ENCODE measurements at places on chromosomes 4 and X. TPM values are rescaled to one million over a fixed set of nuclear protein-coding genes. Genes with fewer than 3 reads are reported as not detected.

The PPP1R2C gene
- total RNA-seq = not detected

The GUCY1B1 gene
- total RNA-seq = 39.3 TPM

The USP17L25 gene
- not detected for total RNA-seq

DNA sequence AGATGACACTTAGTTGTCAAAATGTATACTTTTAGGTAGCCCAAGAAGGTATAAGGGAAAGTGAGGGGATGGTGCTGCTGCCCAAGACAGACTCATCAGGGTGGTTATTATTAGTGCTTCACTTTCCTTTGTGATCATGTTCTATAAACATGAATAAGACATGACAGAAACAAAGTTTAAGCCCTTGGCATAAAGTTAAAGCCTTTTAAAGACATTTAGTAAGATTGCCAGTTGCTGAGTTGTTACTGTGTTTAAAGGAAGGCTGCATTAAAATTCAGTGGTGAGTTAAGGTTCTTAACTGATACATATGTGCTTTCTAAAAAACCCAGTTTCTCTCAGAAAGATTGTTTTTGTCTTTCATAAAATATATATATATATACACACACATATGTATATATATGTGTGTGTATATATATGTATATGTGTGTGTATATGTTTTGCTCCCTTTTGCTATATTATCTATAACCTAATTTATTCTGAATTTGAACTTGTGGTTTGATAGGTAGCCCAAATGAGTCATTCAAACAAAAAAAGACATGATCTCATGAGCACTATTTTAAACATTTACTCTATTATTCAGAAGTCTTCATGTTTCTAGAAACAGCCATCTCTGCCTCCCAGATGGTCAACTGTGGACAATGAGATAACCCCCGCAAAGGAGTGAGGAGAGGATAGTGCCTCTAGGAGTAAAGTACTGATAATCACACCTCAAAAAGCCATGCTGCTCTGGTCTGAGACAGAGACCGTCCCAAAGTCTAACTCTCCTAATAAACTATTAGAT lies 98.1 kb upstream of the OTUD4 start:
- peak; percentile 87 for DNase-seq

DNA sequence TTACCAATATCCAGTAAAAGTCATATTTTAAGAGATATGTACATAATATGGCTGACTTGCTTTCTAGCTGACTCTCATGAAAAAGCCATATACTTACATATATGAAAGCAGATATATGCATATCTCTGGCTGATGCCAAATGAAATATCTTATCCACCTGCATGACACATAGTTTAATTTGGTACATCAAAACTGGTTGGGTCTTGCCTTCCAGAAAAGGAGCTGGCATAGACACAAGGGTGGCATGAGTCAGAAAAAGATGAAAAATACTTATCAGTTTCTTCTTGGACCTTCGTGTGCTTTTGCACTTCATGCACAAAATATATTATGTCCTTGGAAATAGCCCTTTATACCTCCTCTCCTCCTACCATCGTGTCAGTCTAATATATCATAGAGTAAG lies 32.1 kb downstream of the TIGD4 start:
- no peak for DNase-seq

GRCh38 chr4:152408514-152409327 lies 127.2 kb downstream of the FBXW7 start:
- DNase-seq = peak; percentile 15

DNA sequence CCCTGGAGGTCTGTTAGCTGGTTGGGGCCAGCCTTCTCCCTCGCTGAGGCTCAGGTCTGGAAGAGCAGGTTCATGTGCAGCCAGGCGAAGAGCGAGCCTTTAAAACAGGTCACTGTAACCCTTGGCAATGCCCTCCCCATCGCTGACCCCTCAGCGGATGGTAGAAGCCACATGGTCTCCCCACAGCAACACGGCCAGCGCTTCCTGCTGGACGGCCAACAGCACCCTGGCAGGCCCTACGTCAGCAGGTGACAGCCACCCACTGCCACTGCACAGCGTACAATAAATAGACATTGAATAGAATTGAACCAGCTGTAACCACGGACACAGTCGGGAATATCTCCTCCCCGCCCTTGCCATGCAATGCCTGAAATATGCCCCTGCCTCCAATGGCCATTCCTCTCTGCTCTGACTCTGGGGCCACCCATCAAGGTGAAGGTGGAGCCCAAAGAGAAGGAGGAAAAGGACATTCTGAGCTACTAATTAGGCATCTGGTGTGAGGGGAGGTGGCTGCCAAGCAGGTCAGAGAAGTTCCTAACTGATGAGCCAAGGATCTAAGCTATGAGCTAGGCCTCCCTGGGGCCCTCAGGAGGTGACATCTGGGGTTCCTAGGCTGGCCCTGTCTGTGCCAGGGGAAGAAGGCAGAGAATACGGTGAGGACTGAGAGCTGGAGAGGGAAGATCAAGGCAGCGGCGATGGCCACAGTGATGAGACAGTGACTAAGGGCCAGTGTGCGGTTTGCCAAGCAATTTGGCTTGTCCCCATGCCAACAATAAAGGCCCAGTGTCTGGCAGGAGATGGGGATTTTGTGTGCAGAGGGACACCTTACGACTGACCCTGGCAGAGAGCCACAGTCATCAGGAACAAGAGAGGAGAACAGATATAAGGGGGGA lies 202.3 kb downstream of the BCOR start:
- DNase-seq = no peak

GRCh38 chrX:120308558-120308957 lies 2.7 kb downstream of the TMEM255A start:
- no peak for DNase-seq

GRCh38 chrX:33207056-33207455 lies 4.3 kb downstream of the DMD start:
- no peak for DNase-seq

DNA sequence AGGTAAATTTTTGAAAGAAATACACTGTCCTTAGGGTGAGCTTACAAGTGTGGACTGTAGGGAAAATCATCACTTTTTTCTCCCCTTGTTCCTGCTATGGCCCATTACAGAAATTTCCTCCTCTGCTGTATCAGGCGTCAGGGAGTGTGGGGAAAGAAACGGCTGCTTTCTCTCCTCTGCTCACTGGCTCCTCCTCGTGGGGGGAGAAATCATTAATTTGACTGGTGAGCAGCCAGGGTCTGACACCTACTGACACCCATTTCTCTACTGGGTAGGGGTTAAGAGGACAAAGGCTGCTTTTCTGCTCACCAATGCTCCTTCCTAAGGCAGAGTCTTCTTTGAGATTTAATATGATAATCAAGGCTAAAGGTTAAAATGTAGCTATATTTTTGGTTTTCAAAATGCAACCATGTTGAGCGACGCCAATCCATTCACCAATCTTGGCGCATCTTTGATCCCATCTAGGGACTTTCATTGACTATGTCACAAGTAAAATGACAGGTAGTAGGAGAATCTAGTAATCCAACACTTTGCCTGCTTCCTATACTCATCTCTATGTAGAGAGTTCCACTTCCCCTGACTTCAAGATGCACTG lies 25.1 kb downstream of the SETD7 start:
- DNase-seq = peak; percentile 23

- no peak for DNase-seq
Measured at GRCh38 chrX:112941209-112941837, 100.7 kb upstream of the AMOT start.

- peak; percentile 96 for DNase-seq
Measured at GRCh38 chr4:177369372-177369771, 59.7 kb downstream of the NEIL3 start.

GRCh38 chr4:47838445-47838844 lies 578 bp upstream of the CORIN start:
- DNase-seq = no peak

DNA sequence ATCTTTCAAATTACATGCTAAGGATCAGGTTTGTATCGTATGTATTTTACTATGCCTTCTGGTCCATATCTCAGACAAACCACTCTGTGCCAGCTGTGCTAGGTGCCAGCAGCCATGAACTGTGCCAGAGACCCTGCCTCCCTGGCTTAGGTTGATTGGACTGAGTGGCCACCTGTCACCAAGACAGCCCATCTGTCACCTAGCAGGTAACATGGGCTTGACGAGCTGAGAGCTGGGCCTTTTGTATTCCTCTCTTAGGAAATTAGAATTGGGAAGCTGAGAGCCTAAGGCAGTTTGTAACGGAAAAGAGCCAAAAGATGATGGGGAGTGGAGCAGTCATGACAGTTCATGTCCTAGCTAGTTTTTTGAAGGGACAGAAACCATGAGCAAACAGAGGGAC lies 42.5 kb downstream of the TMEM164 start:
- no peak for DNase-seq

- peak; percentile 80 for DNase-seq
Measured at GRCh38 chr4:135201081-135201480, 999.5 kb upstream of the PABPC4L start.

GRCh38 chr4:11589676-11590075 lies 161.0 kb upstream of the HS3ST1 start:
- DNase-seq = no peak

- no peak for DNase-seq
Measured at GRCh38 chr4:151100531-151100930, 1.1 kb downstream of the RPS3A start.

- DNase-seq = peak; percentile 39
Measured at GRCh38 chr4:55446578-55446922, 50.8 kb downstream of the TMEM165 start.

- DNase-seq = no peak
Measured at GRCh38 chrX:153801669-153802068, 7.2 kb downstream of the SSR4 start.

GRCh38 chrX:96455078-96455477 lies 229.6 kb upstream of the DIAPH2 start:
- no peak for DNase-seq

- DNase-seq = peak; percentile 16
Measured at GRCh38 chr4:16263056-16263455, 36.8 kb upstream of the TAPT1 start.

DNA sequence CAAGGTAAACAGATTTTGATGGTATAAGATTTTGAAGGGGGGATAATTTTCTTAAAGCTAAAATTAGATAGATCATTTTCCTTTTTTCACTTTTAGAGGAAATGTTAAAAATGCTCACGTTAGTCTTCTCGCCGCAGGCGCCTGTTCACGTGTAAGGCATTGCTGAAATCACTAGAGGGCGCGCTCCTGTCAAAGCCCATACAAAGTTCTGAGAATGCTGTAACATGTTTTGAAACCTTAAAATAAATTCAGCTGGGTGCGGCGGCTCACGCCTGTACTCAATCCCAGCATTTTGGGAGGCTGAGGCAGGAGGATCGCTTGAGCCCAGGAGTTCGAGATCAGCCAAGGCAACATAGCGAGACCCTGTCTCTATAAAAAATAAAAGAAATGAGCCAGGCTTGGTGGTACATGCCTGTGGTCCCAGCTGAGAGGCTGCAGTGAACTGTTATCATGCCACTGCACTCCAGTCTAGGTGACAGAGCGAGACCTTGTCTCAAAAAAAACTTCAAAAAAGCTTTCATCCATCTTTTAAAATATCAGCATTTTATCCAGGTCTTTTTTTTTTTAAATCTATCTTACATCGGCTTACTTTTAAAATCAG lies 138.0 kb downstream of the RBMX2 start:
- DNase-seq = peak; percentile 24

DNA sequence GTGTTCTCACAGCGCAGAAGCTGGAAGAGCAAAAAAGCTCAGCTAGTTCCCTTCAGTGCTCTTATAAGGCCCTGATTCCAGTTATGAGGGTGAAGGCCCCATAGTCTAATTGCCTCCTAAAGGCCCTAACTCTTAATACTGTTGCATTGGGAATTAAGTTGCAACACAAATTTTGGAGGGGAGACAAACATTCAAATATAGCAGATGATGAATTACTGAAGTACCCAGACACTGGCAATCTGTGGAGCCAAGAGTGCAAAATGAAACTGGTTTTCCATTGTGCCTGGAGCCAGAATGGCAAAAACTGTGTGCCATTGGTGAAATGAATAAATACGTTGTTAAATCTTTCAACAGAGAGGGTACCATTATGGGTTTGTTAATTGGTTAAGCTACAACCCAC lies 356.0 kb downstream of the PPARGC1A start:
- DNase-seq = no peak

- no peak for DNase-seq
Measured at GRCh38 chrX:36856849-36857248, 151.3 kb upstream of the FAM47C start.

Measured in fibroblast of lung (primary cell).